ENCODE measurements at places on chromosomes 7 and 10. TPM values are rescaled to one million over a fixed set of nuclear protein-coding genes. Genes with fewer than 3 reads are reported as not detected.

GRCh38 chr10:85490431-85490830 lies 876.2 kb downstream of the GRID1 start:
- no peaks in the 10 kb centered on the region for H3K4me1 ChIP-seq
- peaks cover 2% of the 10 kb centered on the region for H3K27me3 ChIP-seq
- no peaks in the 10 kb centered on the region for H3K36me3 ChIP-seq
- no peak for DNase-seq
- no peak overlapping the region for H3K4me3 ChIP-seq

DNA sequence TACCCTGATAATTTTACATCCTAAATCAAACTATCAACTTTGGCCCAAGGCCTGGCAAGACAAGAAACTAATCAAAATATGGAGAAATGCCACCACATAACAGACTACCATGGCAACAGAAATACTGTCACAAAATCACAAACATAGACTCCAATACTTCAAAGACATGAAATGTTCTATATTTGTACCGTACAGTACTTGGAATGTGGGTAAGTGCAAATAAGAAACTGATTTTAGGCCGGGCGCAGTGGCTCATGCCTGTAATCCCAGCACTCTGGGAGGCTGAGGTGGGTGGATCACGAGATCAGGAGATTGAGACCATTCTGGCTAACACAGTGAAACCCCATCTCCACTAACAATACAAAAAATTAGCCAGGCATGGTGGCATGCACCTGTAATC lies 9.2 kb downstream of the TNPO3 start:
- peaks cover 24% of the 10 kb centered on the region for H3K36me3 ChIP-seq
- peaks cover 76% of the 10 kb centered on the region for H3K4me1 ChIP-seq
- H3K27me3 ChIP-seq, result no peaks in the 10 kb centered on the region
- no peak overlapping the region for H3K4me3 ChIP-seq

GRCh38 chr10:130747946-130748345 lies 563.6 kb downstream of the TCERG1L start:
- H3K36me3 ChIP-seq, result no peaks in the 10 kb centered on the region
- no peak for DNase-seq
- no peaks in the 10 kb centered on the region for H3K4me1 ChIP-seq
- H3K27ac ChIP-seq, result no peak overlapping the region

Gene NCOA4
- 102 TPM for total RNA-seq

- H3K4me1 ChIP-seq, result no peaks in the 10 kb centered on the region
- H3K27ac ChIP-seq, result no peak overlapping the region
- no peak for DNase-seq
- H3K36me3 ChIP-seq, result no peaks in the 10 kb centered on the region
Measured at GRCh38 chr10:131656009-131656408, 244.8 kb upstream of the PPP2R2D start.

DNA sequence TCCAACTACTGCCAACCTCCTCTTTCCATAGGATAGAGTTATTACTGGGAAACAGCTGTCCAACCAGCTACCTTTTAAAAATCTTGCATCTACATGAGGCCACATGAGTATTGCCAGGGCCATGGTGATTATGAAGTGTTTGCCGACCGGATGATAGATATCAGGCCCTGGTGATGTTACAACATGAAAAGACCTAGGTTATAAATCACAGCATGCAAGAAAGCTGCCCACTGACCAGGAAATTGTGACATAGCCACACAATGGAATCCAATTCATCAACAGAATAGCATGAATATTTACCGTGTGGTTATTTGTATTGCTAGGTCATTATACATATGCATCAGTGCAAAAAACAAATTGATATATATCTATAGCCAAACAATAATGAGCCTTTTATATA lies 517.0 kb downstream of the INHBA start:
- no peaks in the 10 kb centered on the region for H3K27me3 ChIP-seq
- no peak overlapping the region for H3K27ac ChIP-seq
- no peaks in the 10 kb centered on the region for H3K4me1 ChIP-seq
- no peak overlapping the region for H3K4me3 ChIP-seq
- no peaks in the 10 kb centered on the region for H3K36me3 ChIP-seq

GRCh38 chr10:68516766-68517165 lies 10.6 kb downstream of the SLC25A16 start:
- H3K36me3 ChIP-seq, result no peaks in the 10 kb centered on the region
- no peak overlapping the region for H3K4me3 ChIP-seq
- DNase-seq, result no peak
- H3K27ac ChIP-seq, result no peak overlapping the region
- H3K27me3 ChIP-seq, result no peaks in the 10 kb centered on the region

DNA sequence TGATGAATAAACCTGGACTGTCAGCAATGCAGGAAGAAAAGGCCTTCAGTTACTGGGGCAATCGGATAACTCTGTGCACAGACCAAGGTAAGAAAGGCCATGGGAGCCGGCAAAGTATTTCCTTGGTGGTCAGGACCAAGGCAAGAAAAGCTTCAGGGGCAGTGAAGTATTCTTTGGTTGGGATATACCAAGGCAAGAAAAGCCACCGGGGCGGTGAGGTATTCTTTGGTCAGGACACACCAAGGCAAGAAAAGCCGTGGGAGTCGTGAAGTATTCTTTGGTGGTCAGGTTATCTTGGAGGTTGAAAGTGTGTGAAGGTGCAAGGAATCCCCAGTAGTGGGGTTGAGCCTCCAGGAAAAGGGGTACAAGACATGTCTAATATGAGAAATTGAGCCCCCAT lies 295.0 kb upstream of the GALNT17 start:
- no peaks in the 10 kb centered on the region for H3K27me3 ChIP-seq
- H3K4me1 ChIP-seq, result no peaks in the 10 kb centered on the region
- no peaks in the 10 kb centered on the region for H3K36me3 ChIP-seq
- no peak overlapping the region for H3K27ac ChIP-seq
- no peak overlapping the region for H3K4me3 ChIP-seq
- DNase-seq, result no peak

GRCh38 chr7:132158166-132158565 lies 418.1 kb downstream of the PLXNA4 start:
- no peak for DNase-seq
- no peaks in the 10 kb centered on the region for H3K36me3 ChIP-seq
- H3K27me3 ChIP-seq, result peaks cover 6% of the 10 kb centered on the region
- no peak overlapping the region for H3K27ac ChIP-seq

Gene RAB19
- 23.9 TPM for total RNA-seq

DNA sequence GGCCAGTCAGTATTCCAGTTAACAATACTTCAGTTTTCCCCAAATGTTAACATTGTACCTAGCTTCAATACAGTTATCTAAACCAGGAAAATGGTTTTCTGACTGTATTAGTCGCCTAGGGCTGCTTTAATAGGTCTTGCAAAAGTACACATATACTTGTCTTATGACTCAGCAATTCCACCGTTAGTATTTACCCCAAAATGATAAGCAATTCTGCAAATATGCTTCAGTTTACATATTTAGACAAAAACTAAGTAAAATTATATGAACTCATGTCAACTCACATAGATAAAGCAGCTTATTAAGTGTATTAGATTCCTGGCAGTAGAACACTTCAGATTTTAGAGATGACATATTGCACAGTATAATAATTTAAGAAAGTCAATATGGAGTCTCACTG lies 363.3 kb downstream of the ARL4A start:
- H3K36me3 ChIP-seq, result no peaks in the 10 kb centered on the region
- no peak overlapping the region for H3K27ac ChIP-seq
- DNase-seq, result no peak
- peaks cover 6% of the 10 kb centered on the region for H3K27me3 ChIP-seq
- no peaks in the 10 kb centered on the region for H3K4me1 ChIP-seq

- no peak overlapping the region for H3K27ac ChIP-seq
- H3K4me1 ChIP-seq, result no peaks in the 10 kb centered on the region
- DNase-seq, result no peak
- H3K36me3 ChIP-seq, result no peaks in the 10 kb centered on the region
Measured at GRCh38 chr7:116097365-116098009, 66.9 kb upstream of the TFEC start.

DNA sequence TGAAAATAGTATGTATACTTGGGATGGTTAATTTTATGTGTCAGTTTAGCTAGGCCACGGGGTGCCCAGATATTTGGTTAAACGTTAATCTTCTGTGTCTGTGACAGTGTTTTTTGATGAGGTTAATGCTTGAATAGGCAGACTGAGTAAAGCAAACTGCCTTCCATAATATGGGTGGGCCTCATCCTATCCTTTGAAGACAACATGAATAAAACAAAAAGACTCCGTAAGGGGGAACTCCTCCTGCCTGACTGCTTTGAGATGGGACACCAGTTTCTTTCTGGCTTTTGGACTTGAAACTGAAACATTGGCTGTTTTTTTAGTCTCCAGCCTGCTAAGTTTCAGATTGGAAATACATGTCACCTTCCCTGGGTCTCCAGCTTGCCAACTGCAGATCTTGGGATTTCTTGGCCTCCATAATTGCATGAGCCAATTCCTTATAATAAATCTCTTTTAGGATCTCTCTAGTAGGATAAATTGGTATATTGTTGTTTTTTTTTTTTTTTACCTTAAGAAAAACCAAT lies 59.9 kb upstream of the GLCCI1 start:
- H3K4me1 ChIP-seq, result no peaks in the 10 kb centered on the region
- no peaks in the 10 kb centered on the region for H3K36me3 ChIP-seq
- no peaks in the 10 kb centered on the region for H3K27me3 ChIP-seq
- no peak overlapping the region for H3K4me3 ChIP-seq

DNA sequence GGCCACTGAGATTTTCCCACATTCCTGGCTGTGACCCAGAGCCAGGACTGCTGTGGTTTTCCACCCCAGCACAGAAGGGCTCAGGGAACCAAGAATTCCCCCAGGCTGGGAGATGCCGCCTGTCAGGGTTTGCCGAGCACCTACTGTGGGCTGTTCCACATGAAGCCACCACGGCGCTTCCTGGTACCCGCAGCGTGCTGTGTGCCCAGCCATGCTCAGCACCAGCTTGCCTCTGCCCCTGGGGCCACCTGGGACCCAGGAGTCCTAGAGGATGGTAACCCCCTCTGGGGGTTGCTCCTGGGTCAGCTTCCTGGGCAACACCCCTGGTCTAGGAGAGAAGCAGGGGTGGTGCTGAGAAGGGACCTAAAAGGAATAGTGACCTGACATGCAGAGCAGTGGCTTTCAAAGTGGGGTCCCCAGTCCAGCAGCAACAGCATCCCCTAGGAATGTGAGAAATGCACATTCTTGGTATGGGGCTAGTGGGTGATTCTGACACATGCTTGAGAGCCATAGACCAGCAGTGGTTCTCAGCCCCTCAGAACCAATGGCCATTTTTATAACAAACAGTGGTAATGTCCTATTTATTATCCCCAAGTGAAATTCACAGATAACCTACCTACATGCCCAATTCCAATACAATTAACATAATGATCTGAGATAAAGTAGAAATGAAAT lies 53.4 kb downstream of the TSPAN15 start:
- H3K4me3 ChIP-seq, result no peak overlapping the region
- DNase-seq, result no peak
- H3K27ac ChIP-seq, result no peak overlapping the region
- H3K36me3 ChIP-seq, result no peaks in the 10 kb centered on the region
- peaks cover 9% of the 10 kb centered on the region for H3K4me1 ChIP-seq
- H3K27me3 ChIP-seq, result peaks cover 5% of the 10 kb centered on the region

DNA sequence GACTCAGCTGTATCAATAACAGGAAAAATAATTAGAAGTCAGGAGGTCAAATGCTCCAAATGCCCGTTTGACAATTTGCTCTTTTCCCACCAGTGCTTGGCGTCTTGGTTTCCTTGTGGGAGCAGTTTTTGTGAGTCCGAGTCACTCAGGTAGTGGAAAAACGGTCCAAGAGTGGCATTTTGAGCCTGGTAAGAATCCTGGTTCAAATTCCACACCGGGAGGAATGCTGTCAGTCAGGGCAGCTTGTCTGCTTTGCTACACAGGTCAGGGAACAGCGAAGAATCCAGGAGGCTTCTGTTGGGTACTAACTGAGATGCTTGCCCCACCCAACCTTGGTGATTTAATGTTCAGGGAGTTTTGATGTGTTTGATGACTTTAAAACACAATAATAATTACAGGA lies 209.5 kb downstream of the HERPUD2 start:
- no peak overlapping the region for H3K27ac ChIP-seq
- H3K36me3 ChIP-seq, result no peaks in the 10 kb centered on the region
- DNase-seq, result no peak
- H3K27me3 ChIP-seq, result peaks cover 7% of the 10 kb centered on the region
- no peak overlapping the region for H3K4me3 ChIP-seq

DNA sequence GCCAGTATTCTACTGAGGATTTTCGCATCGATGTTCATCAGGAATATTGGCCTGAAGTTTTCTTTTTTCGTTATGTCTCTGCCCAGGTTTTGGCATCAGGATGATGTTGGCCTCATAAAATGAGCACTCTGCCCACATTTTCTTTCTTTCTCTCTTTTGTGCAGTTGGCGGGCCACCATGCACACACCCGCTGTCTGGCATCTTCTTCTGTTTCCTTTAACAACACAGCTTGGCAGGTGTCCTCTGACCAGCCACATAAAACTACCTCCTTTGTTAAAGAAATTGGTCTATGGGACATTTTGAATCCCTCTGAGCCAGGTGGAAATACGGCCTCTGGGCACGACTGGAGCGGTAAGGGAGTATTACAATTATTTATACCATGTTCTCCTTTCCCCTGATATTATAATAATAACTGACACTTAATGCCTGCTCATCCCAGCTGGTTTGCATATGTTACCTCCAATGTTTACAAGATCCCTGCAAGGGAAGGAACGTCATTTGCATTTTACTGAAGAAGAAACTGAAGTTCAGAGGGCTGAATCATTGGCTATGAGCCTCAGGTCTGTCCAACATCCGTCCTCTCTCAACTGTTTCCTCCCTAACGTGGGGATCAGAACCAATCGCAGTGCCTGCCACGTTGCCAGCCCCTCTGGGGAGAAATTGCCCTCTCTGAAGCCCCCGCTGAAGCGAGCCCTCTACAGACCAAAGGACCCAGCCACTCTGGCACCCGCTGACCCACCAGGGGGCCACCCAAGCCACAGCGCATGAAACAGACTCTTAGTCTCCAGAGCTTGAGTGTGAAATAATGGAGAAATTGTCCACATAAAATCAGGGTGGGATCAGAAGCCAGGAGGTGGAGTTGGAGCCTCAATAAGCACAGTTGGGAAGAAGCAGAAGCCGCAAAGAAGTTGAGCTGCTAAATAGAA lies 125.0 kb upstream of the FOXK1 start:
- no peaks in the 10 kb centered on the region for H3K36me3 ChIP-seq
- no peak for DNase-seq
- H3K27ac ChIP-seq, result no peak overlapping the region
- no peaks in the 10 kb centered on the region for H3K4me1 ChIP-seq
- no peaks in the 10 kb centered on the region for H3K27me3 ChIP-seq

DNA sequence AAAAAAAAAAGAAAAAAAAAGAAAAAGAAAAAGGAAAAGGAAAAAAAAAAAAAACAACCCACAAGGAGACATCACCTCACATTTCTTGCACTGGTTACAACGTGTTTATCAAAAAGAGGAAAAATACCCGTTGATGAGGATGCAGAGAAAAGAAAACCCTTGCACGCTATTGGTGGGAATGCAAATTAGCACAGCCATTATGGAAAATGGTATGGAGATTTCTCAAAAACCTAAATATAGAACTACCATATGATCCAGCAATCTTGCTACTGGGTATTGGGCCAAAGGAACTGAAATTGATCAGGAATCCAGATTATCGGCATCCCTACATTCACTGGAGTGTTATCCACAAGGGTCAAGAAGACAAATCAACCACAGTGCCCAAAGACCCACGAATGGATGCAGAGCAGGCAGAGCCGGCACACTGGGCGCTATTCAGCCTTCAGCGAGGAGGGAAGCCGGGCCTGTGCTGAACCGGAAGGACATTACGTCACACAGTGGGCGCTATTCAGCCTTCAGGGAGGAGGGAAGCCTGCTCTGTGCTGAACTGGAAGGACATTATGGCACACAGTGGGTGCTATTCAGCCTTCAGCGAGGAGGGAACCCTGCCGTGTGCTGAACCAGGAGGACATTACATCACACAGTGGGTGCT lies 258.7 kb downstream of the ZMYND11 start:
- H3K4me3 ChIP-seq, result no peak overlapping the region
- no peak for DNase-seq
- no peaks in the 10 kb centered on the region for H3K36me3 ChIP-seq
- H3K27me3 ChIP-seq, result peaks cover 2% of the 10 kb centered on the region
- no peak overlapping the region for H3K27ac ChIP-seq

Data from activated T-helper 1 cell treated with anti-CD3 and anti-CD28 coated beads, Interleukin-12 subunit alpha, Interleukin-12 subunit beta, Interleukin-2, Interleukin-4 antibody, amounts not matched to agents 30 ng/mL and 10 ng/mL and 1 ng/mL, durations not matched to agents 14 hours and 24 hours and 36 hours (primary cell).